ENCODE measurements at places on chromosomes 4 and X.

GRCh38 chr4:38803833-38804653 is 548 bp downstream of the TLR1 start:
- no peak for DNase-seq

GRCh38 chr4:70559211-70559830 is 32.7 kb upstream of the AMBN start:
- peak; percentile 18 for DNase-seq

GRCh38 chr4:8404791-8405515 is 35.6 kb downstream of the ACOX3 start:
- no peak for DNase-seq

GRCh38 chrX:5730556-5730955 is 498.1 kb downstream of the NLGN4X start:
- no peak for DNase-seq

DNA sequence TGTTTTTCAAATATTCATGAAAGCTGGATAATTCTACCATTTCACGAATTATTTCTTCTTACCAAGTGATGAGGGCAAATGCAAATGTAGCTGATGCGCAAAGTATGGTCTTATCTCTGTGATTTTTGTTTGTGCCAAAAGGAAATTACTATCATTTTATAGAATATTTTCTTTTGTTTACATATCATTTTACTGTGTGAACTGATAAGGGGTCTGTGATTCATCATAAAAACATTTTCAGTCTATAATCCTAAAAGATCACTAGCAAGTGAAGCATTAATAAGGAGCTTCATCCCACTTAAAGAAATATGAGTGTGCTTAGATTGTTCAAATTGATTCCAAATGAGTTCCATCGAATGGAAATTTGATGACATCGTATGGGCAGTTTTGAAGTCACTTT is 694 bp downstream of the CSN3 start:
- DNase-seq, result no peak

DNA sequence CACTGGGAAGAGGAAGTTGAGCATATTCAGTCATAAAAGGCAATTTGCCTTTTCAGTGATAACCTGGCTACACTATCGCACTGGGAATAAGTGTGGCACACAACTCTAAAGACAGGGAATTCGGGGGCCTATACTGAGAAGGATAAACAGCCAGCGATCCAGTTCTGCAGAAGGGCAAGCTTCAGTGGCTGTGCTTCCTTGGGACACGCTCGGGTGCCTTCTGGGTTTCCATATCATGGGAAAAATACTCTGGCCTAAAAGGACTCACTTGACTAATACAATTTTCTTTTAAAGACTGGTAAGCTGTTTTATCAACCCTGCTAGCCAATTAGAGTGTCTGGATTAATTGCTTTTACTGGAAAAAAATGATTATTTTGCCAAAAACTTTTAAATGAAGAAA is 58.5 kb downstream of the TENM3 start:
- DNase-seq, result no peak

Data from COR-L47 (cell line).